ENCODE measurements at places on chromosomes 2 and 18.

DNA sequence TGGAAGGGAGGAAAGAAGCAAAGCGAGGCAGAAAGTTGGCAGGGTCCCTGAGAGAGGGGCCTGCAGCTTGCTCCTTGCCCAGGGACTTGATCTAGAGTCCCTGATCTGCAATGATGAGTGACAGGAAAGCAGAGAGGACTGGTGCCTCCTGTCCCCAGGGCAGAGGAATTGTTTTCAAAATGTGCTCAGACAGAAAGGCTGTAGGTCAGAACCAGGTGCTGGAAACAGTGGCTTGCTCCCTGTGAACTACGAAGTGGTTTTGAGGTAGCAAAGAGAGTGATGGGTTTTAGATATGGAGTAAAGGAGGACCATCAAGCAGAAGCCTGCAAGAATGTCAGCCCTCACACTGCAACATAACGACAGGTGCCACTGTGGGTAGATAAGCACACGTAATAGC lies 164.9 kb upstream of the SERTAD2 start:
- DNase-seq, result no peak

GRCh38 chr18:68262690-68263294 lies 452.1 kb downstream of the TMX3 start:
- DNase-seq, result no peak

DNA sequence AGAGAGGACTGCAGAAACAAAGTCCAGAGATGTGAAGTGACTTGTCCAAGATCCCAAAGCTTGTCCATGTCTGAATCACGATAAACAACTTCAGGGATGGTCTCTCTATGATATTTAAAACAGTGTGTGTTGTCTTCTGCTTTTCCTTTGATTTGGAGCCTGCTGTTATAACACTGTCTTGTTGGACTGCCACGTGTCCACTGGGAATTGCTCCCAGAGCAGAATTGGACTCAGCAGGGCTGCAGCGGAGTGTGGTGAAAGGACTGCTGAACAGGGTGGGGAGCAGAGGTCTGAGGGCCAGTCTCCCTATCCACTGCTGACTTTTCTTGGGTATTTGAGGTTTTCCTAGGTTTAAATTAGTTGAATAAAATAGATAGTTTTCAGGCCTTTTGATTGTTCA lies 68.3 kb downstream of the IL1R2 start:
- DNase-seq, result no peak

DNA sequence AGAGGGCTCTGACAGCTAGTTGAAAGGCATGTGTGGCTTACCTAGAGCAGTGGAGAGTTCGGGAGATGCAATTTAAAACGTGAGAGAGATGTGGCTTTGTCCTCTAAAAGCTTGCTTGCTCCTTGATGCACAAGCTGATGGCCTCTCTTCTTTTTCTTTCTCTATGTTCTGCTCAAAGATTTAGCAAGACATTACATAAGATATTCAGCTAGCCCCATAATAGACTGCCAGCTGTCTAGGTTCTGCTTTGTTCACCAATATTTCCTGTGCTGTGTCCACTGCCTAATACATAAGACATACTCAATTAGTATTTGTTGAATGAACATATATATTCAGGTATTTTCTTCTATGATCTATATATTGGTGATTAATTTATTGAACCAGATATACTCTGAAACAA lies 31.1 kb downstream of the SPATS2L start:
- DNase-seq, result no peak

Data from NCI-H187 treated with DMSO at 0.1 percent for 48 hours (cell line).